ENCODE measurements at places on chromosomes 12 and 14. TPM values are rescaled to one million over a fixed set of nuclear protein-coding genes. Genes with fewer than 3 reads are reported as not detected.
A peak's percentile ranks its signal among the peaks of the same experiment; 100 is the strongest.

- no peak for ATAC-seq
Observed at GRCh38 chr12:130970165-130970907, 16.6 kb downstream of the ADGRD1 start.

DNA sequence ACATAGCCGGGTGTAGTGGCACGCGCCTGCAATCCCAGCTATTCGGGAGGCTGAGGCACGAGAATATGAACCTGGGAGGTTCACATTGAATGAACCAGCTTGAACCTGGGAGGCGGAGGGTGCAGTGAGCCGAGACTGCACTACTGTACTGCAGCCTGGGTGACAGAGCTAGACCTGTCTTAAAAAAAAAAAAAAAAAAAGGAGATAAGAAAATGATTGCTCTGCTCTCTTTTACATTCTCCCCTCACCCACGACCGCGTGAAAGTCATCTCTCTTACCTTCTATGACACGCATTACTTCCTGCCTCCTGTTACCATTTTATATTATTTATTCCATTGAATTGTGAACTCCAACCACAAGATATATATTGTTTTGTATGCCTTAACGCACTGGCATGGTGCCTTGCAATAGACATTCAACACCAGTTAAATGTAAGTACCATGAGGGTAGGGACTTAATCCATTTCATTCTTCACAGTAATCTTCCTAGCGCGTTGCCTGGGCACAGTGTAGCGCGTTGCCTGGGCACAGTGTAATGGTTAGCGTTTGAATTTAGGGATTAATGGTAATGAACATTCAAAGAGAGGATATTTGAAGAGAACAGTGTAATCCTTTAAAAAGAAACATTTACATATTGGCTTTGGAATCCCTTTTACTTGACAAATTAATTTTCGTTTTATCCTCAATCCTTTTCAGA lies 2.7 kb downstream of the RAP1B start:
- peak; percentile 14 for ATAC-seq

- ATAC-seq: no peak
Observed at GRCh38 chr12:92369056-92369455, 223.4 kb upstream of the BTG1 start.

DNA sequence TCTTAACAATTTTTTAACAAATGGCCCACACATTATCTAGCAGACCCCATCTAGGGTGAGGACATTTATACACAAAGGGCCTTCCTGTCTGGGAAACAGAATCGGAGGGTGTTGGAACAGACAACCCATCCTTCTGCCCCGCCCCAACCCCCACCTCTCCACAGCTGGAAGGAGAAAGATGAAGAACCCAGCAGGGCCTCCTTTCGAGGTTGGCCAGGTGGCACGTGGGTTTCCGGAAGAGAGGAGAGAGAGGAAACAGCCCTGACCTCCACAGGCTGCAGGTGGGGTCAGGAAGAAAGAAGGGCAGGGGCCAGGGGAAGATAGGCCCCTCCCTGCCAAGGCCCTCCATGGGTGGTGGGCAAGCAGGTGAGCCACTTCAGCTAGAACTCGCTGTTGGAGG lies 57.2 kb downstream of the LRRC74A start:
- ATAC-seq: no peak

Gene HRK
- total RNA-seq: not detected

Gene NANOG
- not detected for total RNA-seq

Gene EEF1AKMT3
- total RNA-seq: 5.4 TPM

GRCh38 chr14:75303381-75303789 lies 24.8 kb downstream of the FOS start:
- ATAC-seq: peak; percentile 57

DNA sequence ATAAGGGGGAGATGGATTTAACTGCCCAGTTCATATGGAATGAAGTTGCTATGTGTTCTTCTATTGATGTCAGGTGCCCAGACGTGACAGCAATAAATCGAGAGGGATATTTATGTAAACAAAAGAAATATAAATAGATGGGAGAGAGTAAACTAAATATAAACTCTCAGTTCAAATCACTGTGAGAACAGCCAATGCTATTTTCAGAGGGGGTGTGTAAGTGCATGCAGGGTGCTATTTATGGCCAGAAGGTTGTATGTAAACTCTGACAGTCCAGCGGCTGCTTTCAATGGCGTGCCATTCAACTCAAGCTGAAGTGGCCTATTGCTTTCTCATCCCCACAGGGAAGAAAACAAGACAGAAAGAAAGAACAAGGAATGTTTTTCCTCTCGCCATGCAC lies 127.2 kb downstream of the KCNA5 start:
- no peak for ATAC-seq

- ATAC-seq: peak; percentile 86
Observed at GRCh38 chr12:121443193-121443870, 43.4 kb downstream of the RNF34 start.

Gene CCDC197
- total RNA-seq: 0.37 TPM

Gene GNB3
- not detected for total RNA-seq

DNA sequence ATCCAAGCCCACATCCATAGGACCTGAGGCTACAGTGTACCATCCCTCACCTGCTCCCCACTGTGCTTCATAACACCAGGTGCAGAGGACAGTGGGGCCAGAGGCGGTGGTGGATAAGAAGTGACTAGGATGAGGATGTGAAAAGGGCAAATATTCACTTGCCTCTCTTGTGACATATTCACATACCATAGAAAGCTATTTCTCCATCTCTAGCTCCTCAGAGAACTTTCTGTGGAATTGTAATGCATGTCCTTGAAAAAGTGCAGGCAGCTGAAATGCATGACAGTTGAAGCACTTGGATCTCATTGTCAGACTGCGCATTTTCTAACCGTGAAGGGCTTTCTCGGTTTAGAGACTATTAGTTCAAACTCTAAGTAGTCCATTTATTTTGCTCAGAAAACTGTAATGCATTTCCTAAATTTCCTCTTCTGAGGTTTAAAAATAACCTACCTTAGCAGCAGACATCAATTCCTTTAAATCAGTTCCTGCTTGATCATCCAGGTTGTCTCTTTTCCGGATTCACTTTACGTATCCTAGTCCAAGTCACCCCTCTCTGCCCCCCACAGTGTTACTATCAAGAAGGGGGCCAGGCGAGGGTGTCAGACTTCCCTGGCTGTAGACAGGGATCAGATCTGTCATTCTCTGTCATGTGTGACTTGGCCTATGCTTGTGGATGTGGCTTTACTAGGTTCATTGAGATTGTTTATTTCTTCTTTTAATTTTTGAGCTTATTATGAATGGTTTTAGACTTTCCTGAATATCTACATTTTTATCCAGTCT lies 984.0 kb upstream of the TMEM132C start:
- no peak for ATAC-seq

Gene KLRD1
- total RNA-seq: 1.1 TPM

- peak; percentile 30 for ATAC-seq
Observed at GRCh38 chr12:51012570-51013236, 13.5 kb downstream of the SLC11A2 start.

GRCh38 chr14:28772613-28773012 lies 6.0 kb downstream of the FOXG1 start:
- no peak for ATAC-seq

- no peak for ATAC-seq
Observed at GRCh38 chr12:22532317-22532716, 12.0 kb downstream of the C2CD5 start.

DNA sequence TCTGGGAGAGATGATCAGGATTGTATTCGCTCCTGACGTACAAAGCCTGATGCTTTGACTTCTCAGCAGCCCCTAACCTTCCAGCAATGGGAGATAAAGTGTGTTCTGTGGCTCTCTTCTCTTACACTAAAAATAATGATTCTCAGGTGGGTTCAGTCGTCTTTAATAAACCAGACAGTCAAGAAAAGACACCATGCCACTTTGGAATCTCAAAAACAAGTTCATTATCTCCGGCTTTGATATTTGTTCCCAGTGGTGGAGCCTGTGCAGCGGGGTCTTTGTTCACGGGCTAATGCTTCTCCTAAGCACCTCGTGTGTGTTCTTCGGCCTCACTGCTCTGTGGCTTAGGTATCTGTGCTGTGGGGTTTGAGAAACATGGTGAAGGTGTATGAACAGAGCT lies 1.6 kb downstream of the ACVR1B start:
- no peak for ATAC-seq

GRCh38 chr14:24085215-24085614 lies 8.9 kb upstream of the PCK2 start:
- no peak for ATAC-seq

Gene C12orf42
- total RNA-seq: not detected

DNA sequence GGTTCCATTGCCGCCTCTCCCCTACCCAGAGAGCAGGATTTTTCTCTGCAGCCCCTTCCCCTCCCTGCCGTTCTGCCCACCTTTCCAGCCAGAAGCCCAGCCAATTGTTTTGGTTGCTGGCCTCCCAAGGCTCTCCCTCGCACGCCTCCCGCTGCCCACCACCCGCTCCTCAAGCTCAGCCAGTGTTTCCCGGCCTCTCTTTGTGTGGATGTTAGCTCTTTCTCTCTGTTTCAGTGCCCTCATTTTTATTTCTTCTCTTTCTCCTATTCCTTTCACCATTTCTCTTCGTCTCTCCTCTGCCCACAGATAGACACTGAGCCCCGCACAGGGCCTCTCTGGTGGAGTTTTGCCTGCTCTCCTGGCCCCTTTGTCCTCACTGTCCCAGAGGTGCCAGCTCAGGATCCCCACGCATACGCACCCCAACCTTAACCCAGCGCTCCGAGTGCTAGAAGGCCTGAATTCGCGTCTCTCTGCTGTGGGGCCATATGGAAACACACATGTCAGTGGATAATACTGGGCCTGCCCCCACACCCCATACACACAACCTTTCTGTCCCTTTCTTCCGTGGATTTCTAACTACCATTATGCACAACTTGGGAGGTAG lies 54.9 kb downstream of the SMUG1 start:
- no peak for ATAC-seq

Measured in activated T-helper 17 cell treated with anti-CD3 and anti-CD28 coated beads, Interleukin-2, amount 50 U/mL, for 72 hours (primary cell).